ENCODE measurements at places on chromosomes 12 and 14.

DNA sequence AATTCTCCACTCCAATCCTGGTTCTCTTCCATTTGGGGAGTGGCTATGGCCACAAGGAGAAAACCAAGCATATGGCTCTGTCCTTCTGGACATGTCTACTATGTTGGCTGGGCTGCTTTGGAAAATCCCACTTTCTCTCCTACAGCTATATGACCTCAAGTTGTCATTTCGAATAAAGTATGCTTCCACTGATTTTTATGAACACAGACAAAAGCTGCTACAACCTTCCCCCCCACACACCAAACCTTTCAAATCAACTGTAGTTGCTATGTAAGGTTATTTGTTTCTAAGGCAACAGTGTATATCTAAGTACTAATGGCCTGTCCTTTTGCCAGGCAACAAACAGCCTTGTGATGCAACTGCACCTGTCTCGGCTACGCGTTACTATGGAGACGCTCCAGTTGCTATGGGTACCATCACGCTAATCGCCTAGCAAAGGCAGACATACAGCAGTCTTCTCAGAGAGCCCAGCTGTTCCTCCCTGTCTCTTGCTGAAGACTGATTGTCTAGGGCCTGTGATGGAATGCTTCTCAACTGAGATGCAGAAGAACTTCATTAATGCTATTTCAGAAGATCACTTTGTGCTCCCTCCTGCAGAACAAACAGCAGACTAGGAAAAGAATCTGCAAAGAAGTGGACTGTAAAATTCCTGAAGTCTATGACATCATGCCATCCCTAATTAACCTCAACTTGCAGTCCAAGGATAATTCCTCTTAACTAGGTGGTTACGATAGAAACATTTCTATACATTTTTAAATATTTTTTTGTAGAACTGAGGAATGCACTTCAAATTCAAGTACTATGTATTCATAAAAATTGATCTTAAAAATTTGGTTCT lies 67.6 kb downstream of the FOXN3 start:
- DNase-seq, result no peak

- DNase-seq, result no peak
Measured at GRCh38 chr14:105444859-105445258, 25.2 kb downstream of the MTA1 start.

GRCh38 chr12:41970744-41971143 lies 173.9 kb downstream of the GXYLT1 start:
- DNase-seq, result no peak

GRCh38 chr12:24838531-24838950 lies 110.4 kb downstream of the BCAT1 start:
- no peak for DNase-seq

DNA sequence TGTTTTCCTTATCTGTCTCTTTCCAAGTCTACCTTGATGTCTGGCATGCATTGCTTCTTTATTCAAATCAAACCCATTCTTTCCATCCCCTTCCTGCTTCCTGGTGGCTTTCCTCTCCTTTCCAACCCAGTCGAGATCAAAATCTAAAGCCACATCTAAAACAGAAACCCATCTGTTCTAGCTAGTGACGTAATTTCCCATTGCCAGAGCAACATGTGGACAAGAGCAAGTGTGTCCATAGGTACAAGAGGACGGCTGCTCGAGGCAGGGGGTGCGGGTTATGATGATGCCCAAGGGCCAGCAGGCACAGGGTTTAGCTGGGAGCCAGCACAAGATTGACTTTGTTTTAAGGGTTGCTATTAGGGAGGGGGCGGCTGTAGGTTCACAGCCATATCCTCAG lies 7.0 kb downstream of the KRT80 start:
- no peak for DNase-seq

DNA sequence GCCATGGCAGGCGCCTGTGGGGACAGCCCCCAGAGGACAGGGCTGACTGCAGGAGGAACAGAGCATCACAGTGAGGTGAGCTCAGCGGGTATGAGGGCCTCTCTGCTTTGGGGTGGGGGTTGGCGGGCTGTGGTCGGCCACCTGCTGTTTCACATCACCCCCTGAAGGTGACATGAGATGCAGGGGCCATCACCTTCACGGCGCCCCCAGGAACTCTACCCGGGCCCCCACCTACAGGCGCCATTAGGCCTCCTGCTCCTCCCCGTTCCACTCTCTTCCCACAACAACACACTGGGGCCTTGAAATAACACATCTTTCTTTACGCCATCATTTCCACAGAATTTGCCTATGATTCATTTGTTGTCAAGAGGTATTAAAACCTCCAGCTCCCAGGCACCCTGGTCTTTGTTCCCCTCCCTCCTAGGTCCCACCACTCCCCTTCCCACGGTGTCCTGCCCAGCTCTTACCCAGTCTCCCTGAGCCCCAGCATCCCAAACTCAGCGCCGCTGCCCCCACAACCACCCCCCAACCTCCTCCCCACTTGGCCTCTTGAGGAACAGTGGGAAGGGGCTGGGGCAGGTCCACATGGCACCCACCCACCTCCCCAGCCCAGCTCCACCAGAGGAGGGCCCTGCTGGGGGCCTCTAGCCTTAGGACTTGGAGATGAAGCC lies 12.7 kb upstream of the HDAC7 start:
- DNase-seq, result peak; percentile 50

GRCh38 chr14:75991753-75992152 lies 6.2 kb downstream of the IFT43 start:
- no peak for DNase-seq

GRCh38 chr14:93719256-93719655 lies 69.0 kb downstream of the PRIMA1 start:
- no peak for DNase-seq

DNA sequence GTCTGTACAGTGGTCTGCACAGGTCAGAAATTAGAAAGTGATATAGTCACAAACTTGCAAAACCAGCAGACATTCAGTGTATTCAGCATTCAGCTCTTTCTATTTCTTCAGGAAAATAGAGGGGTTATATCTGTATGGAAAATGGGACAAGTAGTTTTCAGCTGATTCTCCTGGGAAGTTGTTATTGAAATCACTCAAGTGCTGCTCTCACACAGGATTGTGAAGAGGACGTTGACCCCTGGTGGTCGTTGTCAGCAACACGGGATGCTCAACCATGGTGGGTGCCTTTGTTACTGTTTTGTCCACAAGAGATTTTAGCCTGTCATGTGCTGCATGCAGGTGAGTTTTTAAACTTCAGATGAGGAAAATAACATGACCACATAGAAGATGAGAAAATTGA lies 981.8 kb downstream of the TMEM121 start:
- DNase-seq, result no peak

GRCh38 chr12:68912916-68913315 lies 20.1 kb downstream of the CPM start:
- no peak for DNase-seq

- no peak for DNase-seq
Measured at GRCh38 chr12:123363390-123363739, 1.3 kb downstream of the SBNO1 start.

GRCh38 chr14:99872786-99873440 lies 79.7 kb downstream of the EML1 start:
- DNase-seq, result no peak

GRCh38 chr12:121799156-121799841 lies 4.5 kb upstream of the SETD1B start:
- DNase-seq, result no peak

DNA sequence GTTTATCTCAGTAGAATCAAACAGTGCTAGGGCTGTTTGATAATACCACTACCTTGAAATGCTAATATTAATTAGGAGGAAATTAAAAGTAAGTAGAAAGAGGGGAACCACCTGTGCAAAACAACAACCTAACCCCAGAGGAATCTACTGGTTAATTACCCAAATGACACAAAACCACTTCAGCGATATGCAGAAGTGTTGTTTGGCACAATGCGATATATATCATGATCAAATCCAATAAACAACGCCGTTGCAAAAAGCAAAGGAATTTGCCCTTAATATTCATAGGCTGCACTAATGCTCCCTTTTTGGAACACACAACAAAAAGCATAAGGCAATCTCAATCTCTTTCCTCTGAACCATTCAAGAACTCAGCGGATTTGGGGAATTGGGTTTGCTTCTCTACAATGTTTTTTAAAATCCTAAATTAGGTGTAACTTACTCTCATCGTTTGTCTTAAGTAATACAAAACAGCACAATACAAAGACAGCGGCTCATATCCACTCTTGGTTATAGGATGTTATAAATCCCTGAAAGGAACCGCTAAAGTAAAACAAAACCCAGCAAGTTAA lies 1.5 kb downstream of the MAP4K5 start:
- DNase-seq, result no peak

GRCh38 chr12:111467092-111467856 lies 61.6 kb downstream of the SH2B3 start:
- no peak for DNase-seq

DNA sequence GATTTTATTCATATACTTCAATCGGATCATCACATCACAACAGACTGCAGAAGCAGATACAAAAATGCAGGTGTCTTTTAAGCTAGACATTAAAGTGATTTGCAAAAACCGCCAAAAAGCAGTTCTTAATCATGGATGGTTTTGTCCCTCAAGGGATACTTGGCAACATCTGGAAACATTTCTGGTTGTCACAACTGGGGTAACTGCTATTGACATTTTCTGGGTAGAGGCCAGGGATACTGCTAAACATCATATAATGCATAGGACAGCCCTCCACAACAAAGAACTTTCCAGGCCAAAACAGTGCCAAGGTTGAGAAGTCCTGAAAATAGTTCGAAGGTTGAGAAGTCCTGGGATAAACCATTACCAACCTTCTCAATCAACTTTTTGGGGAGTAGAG lies 101.8 kb upstream of the BBS10 start:
- DNase-seq, result no peak

GRCh38 chr12:42798811-42799438 lies 209.4 kb upstream of the PRICKLE1 start:
- DNase-seq, result no peak

Data from stimulated activated CD4-positive, alpha-beta T cell treated with anti-CD3 and anti-CD28 coated beads, TNF-alpha, amount 100 ng/mL, for 1 hour (primary cell).